Pulmonary artery endothelial cell (primary cell): ENCODE measurements at places on chromosomes 16 and 17. TPM values are rescaled to one million over a fixed set of nuclear protein-coding genes. Genes with fewer than 3 reads are reported as not detected.

The AGRP gene
- not detected in 2 replicates for total RNA-seq

The MYOCD gene
- total RNA-seq, result not detected in 2 replicates

The HOXB8 gene
- total RNA-seq, result not detected in 2 replicates

The MATCAP1 gene
- total RNA-seq, result 11.7 and 12.8 TPM in 2 replicates

The COL1A1 gene
- 0.26 and 0.88 TPM in 2 replicates for total RNA-seq

The DCAKD gene
- 20.9 and 34.8 TPM in 2 replicates for total RNA-seq

The LGALS9B gene
- not detected in 2 replicates for total RNA-seq

The DYNLRB2 gene
- total RNA-seq, result 0.32 TPM in 1 of 2 replicates, not detected in the other

The P2RX1 gene
- total RNA-seq, result 0.11 TPM in 1 of 2 replicates, not detected in the other

The MAP3K14 gene
- total RNA-seq, result 2.0 and 3.2 TPM in 2 replicates

The ZNF624 gene
- total RNA-seq, result 3.9 and 4.4 TPM in 2 replicates

The TLCD3B gene
- 0.11 and 0.13 TPM in 2 replicates for total RNA-seq

The PMM2 gene
- total RNA-seq, result 21.6 and 31.1 TPM in 2 replicates

The KRTAP4-9 gene
- total RNA-seq, result not detected in 2 replicates

The SKAP1 gene
- not detected in 2 replicates for total RNA-seq

The MYH3 gene
- total RNA-seq, result 0.07 and 0.71 TPM in 2 replicates

The CCDC200 gene
- total RNA-seq, result not detected in 2 replicates

The HBA2 gene
- total RNA-seq, result not detected in 2 replicates

The IGF2BP1 gene
- 0.21 and 0.40 TPM in 2 replicates for total RNA-seq
